EL (cell line): ENCODE measurements at places on chromosomes 11 and 22.

DNA sequence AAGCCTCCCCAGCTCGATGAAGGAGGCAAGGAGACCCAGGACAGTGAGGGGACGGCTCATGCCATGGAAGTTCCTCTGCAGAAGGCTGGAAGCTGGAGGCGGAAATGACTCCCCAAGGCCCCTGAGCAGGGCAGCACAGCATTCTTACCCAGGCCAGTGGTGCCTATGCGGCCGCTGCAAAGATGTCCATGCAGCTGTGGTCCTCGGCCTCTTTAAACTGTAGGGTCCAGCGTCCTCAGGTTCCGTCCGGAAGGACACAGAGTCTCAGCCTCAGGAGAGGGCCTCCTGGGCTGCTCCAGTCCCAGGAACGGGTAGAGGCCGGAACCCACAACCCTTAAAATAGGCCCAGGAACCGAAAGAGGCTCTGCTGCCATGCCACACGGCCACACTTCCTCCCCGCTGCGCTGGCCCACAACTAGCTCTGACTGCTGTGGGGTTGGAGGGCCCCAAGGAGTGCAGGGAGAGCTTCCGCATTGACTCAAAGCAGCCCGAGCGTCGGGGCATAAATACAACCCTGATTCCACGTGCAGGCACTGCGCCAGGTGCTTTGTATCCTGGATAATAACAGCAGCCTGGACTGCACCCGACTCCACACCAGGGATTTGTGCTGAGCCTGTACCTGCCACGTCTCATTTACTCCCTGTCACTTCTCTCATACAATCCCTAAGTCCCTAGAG is 5.5 kb downstream of the KIAA0930 start:
- no peak for DNase-seq

GRCh38 chr11:92204731-92205130 is 19.9 kb upstream of the FAT3 start:
- DNase-seq, result no peak

GRCh38 chr22:50506611-50507420 is 686 bp downstream of the LMF2 start:
- DNase-seq, result no peak

- no peak for DNase-seq
These were observed 17.4 kb upstream of the PANX1 start for GRCh38 chr11:94111241-94111640.

DNA sequence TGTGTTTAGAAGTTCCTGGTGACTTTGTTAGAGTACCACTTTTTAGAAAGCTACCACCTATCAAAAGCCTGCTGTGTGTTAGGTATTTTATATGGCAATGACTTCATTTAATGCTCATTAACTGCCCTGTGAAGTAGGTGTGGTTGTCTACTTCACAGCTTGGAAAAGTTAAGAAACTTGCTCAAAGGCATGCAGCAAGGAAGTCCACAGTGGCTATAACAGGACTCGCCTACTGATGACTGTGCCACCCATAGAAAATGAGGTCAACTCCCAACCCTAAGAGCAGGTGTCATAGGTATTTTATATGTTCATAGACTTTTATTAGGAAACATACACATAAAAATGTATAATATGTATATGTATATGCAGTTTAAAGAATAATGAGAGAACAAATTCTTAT is 125.2 kb upstream of the PAX6 start:
- no peak for DNase-seq
